ENCODE measurements at places on chromosomes 7 and 10.

DNA sequence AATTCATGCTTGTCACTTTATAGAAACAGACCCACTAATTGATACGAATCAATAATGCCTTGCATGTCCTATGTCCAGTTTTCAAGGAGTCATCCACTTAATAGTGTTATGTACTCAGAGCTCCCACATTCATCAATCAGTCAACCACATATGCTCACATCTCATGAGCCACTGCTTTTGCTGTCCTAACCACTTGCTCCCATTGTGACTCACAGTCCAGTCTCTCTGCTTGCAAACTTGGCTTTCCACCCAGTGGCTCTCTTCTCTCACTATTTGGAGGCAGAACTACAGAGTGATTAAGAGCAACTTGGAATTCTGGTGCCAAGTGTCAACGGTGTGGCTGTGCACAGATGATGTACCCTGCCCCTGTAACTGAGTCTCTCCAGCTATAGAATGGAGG lies 166.0 kb downstream of the SNX13 start:
- DNase-seq, result peak; percentile 56

- peak; percentile 60 for DNase-seq
These were observed 10.2 kb downstream of the PYROXD2 start for GRCh38 chr10:98404571-98405359.

DNA sequence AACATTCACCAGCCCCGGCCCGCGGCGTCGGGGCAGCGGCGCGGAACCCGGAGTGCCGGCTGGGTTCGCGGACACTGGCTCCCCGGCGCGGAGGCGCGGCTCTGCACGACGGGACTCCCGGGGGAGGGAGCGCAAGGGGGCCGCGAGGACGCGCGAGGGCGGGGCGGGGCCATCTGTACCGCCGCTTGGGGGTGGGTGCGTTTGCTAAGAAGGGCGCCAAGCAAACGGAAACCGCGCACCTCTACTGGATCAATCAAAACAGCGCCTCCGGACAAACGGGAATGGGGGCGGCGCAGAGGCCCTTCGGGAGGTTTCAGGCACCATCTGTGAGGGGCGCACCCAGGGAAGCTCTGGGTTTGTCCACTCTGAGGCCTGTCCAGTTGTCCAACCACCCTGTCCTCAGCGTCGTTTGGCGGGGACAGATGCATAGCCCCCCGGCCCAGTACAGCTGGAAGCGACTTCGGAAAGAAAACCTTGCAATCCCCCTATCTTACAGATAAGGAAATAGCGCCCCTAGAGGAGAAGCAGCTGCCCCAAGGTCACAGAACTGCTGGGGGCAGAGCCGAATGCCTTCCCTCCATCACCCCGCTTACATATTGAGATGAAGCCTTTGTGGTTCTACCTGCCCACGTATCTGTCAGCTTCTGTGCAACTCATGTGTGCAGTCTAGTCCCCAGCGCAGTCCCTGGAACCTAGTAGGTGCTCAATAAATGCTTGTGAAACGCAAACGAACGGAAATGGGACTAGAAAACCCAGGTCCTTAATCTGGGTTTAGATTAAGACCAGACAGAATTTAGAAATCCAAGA lies 10.7 kb upstream of the SLIT1 start:
- DNase-seq, result no peak

GRCh38 chr10:103696411-103697145 lies 158.8 kb downstream of the SH3PXD2A start:
- DNase-seq, result peak; percentile 77

DNA sequence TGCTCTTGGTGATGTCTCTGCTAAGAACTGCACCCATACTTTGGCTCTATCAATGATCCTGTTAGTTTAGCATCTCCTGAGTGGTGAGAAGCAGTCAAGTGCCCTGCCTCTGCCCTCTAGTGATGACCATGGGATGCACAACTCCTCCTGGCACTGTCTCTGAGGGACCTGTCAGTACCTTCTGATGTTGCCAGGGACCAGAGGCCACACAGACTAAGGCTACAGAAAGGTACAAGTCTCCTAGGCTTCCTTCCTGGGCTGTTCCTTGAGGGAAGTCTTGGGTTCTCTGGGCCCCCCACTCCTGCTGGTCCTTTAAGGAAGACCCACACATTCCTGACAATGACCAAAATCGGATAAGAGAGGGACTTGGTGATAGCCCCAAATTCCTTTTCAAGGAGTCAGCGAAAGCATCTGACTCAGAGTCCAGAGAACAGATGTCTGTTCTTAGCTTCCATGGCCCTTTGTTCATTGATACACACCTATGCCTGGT lies 15.3 kb downstream of the NKX2-3 start:
- no peak for DNase-seq

DNA sequence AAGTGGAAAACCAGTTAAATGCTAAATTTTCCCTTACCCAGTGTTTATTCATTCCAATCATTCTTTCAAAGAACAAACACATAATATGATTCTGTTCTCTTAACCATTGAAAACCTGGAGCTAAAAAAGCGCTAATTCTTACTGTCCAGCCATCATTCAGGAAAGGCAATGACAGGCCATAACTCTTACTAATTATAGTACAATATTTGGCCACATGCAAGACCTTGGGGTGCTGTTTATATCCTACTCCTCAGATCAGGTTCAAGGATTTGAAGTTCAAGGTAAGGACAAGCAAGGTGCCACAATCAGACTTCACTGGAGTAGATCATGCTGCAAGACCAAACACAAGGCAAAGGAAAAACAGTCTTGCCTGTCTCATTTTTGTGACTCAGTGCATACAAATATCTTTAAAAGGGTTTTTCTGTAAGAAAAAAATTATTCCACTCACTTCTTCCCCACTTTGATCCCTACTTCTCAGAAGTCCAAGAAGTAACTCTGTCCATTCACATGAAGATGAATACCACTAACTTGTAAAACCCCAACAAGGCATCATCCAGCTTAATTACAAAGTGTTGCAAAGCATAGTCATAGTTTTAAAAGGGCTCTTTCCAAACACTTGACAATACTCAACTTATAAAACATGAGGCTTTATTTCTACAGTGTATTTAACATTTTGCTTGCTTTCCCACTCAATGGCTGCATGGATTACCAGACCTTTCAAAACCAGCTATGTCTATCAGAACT lies 153.0 kb downstream of the DOCK4 start:
- no peak for DNase-seq

DNA sequence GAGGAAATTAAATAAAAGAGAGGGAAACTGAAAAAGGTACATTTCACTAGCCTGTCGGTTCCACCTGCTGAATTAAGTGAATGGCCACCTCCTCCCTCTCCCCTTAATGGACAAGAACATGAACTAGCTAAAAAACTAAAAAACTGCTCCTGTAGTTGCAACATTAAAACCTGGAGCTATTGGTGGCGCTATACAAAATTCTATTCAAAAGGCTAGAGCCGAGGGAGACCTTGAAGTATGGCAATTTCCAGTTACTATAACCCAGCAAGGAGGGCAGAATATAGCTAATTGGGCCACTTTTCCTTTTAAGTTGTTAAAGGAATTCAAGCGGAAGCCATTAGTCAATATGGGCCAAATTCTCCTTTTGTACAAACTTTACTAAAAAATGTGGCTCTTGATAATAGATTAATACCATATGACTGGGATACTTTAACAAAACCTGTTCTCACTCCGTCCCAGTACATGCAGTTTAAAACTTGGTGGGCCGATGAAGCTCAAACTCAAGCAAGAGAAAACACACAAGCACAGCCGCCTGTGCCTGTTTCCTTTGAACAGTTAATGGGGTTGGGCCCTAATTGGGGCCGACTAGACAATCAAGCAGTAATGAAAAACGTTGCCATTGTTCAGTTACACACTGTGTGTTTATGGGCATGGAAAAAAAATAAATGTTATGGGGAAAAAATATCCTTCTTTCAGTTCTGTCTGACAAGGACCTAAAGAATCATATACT lies 6.5 kb upstream of the CHST3 start:
- DNase-seq, result no peak

Data from BJ (cell line).